ENCODE measurements at places on chromosomes 6 and 20. TPM values are rescaled to one million over a fixed set of nuclear protein-coding genes. Genes with fewer than 3 reads are reported as not detected.
A peak's percentile ranks its signal among the peaks of the same experiment; 100 is the strongest.

GRCh38 chr6:140563728-140564127 is 1189.3 kb upstream of the CITED2 start:
- DNase-seq = no peak

DNA sequence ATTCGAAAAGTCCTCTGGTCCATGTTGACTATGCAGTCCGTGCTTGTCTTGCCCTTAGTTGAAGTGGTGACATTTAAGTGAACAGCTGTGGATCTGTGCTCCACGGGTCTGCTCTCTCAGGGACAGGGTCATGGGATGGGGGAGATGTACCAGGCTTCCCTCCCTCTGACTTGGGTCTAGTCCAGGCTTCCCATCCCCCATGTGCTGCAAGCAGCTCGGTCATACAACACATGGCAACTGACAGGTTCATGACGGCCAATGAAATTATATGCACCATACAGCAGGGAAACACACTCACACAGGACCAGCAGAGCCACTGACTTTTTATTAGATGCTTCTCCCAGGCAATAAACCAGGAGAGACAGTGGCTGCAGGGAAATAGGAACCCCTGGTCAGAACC is 201.4 kb downstream of the PTPRT start:
- no peak for DNase-seq

Gene RBPJL
- not detected for total RNA-seq

Gene SCRT2
- total RNA-seq = not detected

GRCh38 chr6:145031001-145031400 is 704.3 kb downstream of the EPM2A start:
- DNase-seq = no peak

GRCh38 chr20:38579219-38579910 is 1.6 kb upstream of the ADIG start:
- peak; percentile 69 for DNase-seq

Gene ABHD16A
- total RNA-seq = 29.0 TPM

- DNase-seq = peak; percentile 62
Observed at GRCh38 chr6:33082702-33083101, 6.9 kb downstream of the HLA-DPB1 start.

DNA sequence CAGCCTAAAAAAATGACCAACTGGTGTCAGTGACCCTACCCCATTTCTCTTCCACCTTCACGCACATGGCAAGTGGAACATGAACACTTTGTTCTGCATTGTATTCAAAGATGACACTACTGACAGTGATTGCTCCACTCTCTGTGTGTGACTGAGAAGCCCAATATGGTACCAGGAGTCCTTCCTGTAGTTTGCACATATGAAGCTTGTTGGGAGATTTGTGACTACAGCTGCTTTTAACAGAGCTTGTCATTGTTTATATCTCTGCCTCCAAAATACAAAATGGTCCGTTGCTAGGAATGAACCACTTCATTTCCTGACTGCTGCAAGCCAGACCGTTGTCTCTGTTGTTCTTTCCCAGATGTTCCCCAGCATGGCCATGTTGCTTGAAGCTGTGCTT is 140.3 kb upstream of the TCF21 start:
- no peak for DNase-seq

Gene FILIP1
- 156 TPM for total RNA-seq

DNA sequence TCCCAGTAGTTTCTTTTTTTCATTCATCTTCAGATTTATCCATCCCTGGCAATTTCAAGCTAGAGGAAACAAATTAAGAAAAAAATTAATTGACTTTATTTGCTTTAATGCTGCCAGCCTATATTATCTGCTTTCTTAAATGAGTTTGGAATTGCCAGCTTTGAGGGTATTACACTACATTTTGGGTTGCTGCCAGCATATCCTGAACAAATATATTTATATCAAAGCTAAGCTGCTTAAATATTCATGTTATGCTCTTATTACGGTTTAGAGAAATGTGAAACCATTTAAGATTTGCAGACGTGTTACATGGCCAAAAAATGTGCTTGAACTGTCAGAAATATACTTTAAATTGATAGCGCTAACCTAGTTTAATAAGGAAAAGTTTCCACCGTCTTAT is 59.7 kb downstream of the GRIK2 start:
- no peak for DNase-seq

DNA sequence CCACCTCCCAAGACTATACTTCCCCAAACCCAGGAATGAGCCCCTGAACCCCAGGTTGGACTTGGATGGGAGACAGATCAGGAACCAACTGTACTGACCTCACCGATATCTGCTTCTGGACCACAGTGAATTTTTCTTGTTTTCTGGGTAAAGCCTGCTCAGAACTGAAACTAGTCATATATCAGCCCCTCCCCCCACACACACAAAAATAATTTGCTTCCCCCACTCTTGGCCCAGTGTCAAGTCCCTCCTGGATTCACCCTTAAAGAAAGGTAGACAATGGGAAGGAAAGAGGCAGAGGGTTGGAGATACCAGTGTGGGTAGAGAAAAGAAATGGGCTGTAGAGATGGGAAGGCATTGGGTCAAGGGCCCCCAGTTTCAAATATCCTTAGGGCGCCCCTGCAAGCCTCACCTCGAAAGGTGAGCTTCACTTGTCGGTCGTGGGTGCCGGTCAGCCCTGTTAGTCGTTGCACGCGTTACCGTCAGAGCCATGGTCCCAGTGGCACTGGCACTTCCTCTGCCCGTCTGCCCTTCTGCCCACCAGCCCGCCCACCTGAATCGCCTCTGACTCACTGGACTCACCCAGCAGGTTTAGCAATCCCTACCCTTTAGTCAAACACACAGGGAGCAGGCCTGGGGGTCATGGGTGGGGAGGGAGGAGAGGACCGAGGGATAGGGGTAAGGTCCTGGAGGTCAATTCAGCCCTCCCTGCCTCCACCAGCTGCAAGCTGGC is 8.5 kb upstream of the SPAG4 start:
- DNase-seq = no peak

DNA sequence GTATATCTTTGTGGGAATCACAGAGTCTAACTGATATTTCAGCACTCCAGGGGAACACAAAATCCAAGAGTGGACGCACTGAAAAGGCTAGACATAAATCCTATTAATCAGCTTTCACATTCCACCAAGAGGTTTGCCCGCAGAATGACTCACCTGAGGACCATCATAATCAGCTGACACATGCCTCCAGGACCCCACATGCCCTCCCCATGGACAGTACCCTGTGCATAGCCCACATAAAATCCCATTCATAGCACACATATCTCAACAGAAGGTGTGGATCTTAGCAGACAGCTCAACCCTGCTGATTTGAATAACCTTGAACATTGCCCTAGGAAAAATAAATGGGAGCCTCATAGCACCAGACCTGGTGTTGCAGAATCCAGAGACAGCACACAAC is 246.8 kb upstream of the TENT5A start:
- DNase-seq = no peak

DNA sequence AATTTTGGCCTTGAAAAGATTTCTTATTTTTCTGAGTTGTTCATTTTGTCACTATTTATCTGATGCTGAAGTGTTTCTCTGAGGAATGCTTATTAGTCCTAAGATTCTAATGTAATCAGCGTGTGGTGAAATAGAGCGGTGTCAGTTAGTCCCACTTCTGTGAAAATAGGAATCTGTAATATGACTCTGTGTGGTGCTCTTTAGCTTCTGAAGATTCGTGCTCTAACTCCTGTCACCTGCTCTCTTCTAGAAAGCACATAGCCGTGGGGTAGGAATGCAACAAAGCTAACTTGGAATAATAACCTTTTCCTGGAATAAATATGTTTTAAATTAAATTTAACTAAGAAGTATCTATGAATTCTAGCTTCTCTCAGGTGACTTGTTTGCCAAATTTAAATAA is 90.4 kb downstream of the BCKDHB start:
- no peak for DNase-seq

DNA sequence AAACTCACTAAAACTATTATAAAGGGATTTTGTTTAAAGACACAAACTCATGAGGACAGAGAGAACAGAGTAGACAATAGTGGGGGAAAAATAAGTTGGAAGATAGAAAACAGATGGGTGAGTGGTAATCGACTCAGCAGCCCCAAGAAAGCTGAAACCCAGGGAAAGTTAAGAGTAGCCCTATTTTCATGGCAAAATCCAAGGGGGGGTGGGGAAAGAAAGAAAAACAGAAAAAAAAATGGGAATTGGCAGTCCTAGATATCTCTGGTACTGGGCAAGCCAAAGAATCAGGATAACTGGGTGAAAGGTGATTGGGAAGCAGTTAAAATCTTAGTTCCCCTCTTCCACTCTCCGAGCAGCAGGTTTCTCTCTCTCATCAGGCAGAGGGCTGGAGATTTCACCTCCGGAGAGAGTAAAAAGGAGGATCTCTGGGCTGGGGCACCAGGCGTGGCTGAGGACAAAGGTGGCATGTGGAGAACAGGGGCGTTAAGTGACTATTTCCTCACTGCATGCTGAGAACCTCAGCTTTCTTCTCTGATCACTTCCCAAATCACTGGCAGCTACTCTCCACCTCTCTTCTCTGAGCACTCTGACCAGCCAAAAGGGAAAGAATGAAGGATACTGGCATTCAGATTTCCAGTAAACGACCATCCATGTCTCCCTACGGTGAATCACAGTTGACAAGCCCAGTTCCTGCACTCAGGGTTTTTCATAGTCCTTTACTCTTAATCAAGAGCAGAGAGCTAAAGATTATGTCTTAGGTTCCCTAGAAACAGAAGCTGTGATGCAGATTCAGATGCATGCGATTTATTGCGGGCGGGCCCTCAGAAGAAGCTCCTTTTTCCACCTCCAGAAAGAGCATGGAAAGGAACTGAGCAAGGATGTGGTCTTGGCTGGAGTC is 7.3 kb upstream of the RNF24 start:
- DNase-seq = no peak

DNA sequence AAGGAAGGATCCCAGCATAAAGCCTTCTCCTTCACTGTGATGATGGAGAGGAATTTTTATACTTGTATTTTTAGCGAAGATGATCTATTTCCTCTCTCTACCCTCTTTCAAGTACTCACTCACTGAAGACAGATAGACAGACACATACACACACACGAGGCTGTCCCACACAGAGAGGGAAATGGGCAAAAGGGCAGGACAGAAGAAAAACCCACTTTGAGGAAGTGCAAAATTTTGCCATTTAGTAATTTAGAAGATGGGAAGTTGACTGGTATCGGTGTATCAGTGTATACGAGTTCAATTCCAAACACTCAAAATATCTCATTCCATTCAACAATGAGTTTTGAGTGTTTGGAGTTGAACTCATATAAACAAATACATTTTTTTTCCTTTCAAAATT is 30.9 kb downstream of the HEBP2 start:
- DNase-seq = no peak

GRCh38 chr6:43215066-43215465 is 14.2 kb downstream of the DNPH1 start:
- no peak for DNase-seq

DNA sequence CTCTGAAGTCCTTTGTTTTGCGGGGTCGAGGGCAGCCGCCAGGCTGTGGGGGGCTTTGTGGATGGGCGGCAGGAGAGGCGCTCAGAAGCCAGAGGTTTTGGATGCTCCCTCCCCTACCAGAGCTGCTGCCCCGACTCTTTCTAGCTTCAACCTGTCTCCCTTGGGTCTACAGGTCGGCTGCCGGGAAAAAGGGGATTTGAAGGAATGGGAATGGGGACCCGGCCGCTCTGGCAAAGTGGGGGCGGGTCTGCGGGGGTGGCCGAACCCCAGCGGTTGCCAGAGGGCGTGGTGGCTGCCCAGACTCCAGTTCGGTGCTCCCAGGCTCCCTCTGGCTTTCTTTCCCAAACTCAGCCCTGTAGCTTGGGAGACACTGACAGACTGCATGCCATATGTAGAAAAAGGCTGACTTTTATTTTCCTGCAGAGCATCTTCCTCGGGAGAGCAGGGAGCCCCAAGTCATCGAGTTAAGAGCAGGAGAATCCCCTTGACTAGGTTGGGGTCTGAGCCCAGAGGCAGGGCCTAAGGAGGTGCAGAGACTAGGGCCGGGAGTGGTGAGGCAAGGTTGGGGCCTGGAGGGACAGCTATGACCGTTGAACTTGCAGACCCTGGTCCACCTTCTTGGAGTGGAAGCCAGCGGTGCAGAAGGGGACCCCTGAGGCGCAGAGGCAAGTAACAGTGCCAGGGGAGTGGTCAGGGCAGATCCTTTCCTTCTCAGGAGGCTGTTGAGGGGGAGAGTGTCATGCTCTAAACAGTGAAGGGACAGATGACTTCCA is 1.4 kb upstream of the PPP1R18 start:
- peak; percentile 66 for DNase-seq

Gene KIAA0408
- total RNA-seq = 2.4 TPM

DNA sequence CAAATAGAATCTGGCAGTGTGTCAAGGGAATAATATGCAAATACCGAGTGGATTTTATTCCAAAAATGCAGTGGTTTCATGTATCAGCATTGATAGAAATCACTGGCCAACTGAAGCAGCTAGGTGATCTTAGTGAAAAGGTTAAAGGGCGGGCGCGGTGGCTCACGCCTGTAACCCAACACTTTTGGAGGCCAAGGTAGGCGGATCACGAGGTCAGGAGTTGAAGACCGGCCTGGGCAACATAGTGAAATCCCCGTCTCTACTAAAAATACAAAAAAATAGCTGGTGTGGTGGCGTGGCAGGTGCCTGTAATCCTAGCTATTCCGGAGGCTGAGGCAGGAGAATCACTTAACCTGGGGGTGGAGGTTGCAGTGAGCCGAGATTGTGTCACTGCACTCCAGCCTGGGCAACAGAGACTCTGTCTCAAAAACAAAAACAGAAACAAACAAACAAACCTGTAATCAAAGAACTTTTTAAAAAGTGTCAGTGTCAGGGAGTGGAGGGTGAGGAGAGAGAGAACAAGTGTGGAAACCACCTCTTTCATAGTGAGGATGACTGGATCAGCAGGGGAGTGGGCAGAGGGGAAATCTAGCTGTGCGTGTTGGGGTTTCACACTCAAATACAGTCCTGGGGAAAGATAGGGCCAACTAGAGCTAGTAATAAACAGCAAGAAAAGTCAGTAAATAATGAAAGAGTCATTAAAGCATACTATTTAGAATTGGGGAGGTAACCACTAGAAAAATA is 57.1 kb downstream of the CDS2 start:
- DNase-seq = no peak

Gene LAMP5
- total RNA-seq = not detected

DNA sequence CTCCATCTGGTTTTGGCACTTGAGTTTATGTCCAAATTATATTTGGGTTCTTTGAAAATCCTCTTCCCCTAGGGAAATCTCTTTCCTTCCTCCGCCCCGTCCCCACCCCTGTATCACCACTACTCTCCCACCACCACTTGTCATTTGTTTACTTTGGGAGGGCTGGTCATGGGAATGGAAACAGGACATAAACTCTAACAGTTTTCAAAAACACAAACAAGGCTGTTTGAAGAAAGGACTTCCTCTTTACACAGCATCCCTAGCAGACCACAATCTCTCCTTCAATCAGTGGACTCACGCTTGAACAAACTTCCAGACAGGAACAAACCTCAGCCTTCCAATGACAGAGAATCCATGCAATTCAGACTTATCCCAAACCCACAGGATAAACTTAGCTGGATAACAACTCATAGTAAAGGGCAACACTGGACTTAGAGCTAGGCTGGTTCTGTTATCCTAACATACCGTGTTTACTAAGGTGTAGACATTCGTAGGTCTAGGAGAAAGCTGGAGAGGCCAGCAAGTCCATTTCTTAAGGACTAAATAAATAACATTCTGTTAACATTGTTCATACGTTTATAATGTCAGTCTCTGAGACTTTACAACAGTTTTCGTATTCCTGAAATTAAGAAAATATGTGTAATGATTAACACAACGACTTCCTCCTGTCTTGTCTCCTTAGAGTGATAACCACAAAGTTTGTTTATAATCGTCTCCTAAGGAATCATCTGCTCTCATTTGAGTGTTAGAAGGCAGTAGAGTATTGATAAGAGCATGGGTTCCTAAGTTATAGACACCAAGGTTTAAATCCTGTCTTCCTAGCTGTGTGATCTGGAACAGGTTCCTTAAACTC is 44.1 kb upstream of the CTAGE9 start:
- DNase-seq = no peak

Gene PDE7B
- 24.5 TPM for total RNA-seq

- DNase-seq = no peak
Observed at GRCh38 chr6:5706124-5707033, 300.3 kb downstream of the NRN1 start.

Measured in left ventricle myocardium superior (tissue), 1 donor.